ENCODE measurements at places on chromosomes 4 and X. TPM values are rescaled to one million over a fixed set of nuclear protein-coding genes. Genes with fewer than 3 reads are reported as not detected.

AFF2 gene
- total RNA-seq, result 0.16 TPM

BBS7 gene
- total RNA-seq, result 19.9 TPM

ARHGEF9 gene
- 14.4 TPM for total RNA-seq

DCHS2 gene
- not detected for total RNA-seq

DNA sequence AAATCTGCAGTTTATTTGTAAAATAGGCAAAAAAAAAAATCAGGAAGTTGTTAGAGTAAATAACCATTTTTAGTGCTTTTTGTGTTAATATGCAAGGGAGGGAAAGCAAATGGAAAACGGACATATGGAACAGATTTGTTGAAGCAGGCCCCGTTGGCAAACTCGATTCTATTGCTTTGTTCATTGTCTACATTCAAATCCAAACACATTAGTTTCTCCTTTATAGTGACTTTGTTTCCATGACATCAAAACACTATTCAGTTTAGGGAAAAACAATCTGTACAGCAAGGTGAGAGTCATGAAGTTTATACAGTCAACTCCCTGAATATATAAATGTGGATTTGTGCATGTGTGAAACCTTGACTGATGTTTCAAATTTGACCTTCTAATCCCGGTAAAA, 142.2 kb downstream of the FAM47A start:
- no peak for DNase-seq

GRCh38 chrX:118675326-118675965, 52.0 kb upstream of the IL13RA1 start:
- DNase-seq, result no peak

GRCh38 chr4:81631958-81632441, 160.3 kb upstream of the RASGEF1B start:
- peak; percentile 52 for DNase-seq

- DNase-seq, result no peak
These were observed 48.7 kb downstream of the NOP14 start for GRCh38 chr4:2914256-2915126.

GRCh38 chrX:153974003-153974725, 1.6 kb downstream of the TMEM187 start:
- DNase-seq, result no peak

DNA sequence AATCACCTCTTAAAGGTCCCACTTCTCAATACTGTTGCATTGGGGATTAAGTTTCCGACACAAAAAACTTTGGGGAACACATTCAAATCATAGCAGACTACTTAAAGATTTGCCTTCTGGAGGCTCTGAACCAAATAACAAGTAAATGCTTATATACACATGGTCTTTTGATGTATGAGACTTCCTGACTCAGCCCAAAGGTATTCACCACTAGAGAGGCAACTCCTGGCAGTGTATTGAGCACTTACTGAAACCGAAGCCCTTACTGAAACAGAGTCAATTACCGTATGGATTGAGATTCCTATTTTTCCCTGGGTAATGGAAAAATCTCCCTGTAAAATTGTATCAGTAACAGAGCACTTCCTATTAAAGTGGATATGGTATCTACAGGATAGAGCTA, 45.4 kb downstream of the ZCCHC13 start:
- no peak for DNase-seq

- no peak for DNase-seq
These were observed 132.8 kb downstream of the MAB21L2 start for GRCh38 chr4:150714462-150715438.

- DNase-seq, result peak; percentile 32
These were observed 34.0 kb upstream of the GNPDA2 start for GRCh38 chr4:44760142-44760898.

- DNase-seq, result peak; percentile 84
These were observed 78.5 kb downstream of the ANXA3 start for GRCh38 chr4:78629991-78630541.

DNA sequence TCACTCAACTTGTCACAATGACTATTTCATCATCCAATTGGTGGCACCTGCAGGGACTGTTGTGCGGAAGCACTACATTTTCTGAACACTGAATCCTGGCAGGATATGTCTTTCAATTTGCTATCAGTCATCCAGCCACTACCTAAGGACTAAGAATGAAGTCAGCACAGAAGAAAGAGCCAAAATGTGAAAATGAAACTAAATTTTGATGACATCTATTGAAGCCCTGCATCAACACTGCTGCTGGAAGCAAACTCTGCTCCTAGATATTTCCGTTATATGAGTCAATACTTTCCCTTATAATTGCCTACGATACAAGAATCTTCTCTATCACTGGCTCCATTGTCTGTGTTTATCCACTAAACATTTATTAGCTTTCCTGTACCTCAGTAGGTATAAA, 917.9 kb downstream of the RAPGEF2 start:
- DNase-seq, result no peak

DNA sequence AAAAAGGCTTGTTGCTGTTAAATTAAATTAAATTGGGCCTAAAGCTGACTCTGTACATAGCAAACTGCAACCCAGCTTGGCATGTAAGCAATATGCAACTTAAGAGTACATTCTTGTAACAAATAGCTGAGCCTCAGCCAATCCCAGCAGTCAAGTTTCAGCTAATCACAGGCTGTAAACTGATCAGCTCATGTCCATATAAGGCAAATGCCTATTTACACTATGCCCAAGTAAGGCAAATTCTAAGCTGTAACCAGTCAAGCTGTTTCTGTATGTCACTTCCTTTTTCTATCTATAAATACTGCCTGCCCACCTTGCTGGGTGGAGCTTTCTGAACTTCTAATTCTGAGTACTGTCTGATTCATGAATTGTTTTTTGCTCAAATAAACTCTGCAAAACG, 429.1 kb upstream of the FTHL17 start:
- DNase-seq, result no peak

- DNase-seq, result no peak
These were observed 23.4 kb downstream of the TRMT10A start for GRCh38 chr4:99540277-99540939.

DNA sequence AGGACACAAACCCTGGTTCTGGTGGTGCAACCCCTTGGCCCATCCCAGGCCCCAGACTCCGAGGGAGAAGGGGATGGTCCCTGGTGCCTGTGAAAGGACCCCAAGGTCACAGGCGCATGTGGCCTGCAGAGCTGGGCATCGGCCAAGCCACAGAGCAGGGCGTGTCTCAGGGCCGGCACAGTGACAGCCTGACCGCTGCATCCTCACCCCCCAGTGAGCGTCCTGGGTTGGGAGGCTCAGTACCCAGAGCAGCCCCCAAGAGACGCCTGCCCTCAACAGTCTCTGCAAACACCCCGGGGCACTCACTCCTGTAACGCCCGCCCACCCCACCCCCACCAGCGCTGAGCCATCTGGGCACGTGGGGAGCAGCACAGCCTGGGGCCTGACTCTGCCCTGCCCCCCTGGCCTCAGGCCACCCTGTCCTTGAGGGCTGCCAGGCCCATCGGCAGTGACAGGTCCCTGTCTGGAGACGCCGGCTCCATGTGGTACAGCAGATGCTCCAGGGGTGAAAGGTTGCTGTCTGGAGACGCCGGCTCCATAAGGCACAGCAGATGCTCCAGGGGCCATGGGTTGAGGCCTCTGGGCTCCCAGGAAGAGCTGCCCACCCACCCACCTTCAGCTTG, 24.5 kb upstream of the CPLX1 start:
- DNase-seq, result no peak

Measured in Caco-2 (cell line).